ENCODE measurements at places on chromosomes 6 and 20. TPM values are rescaled to one million over a fixed set of nuclear protein-coding genes. Genes with fewer than 3 reads are reported as not detected.

Gene SIRPD
- not detected for polyA plus RNA-seq

Gene GHRH
- not detected for polyA plus RNA-seq

Gene GJA1
- 0.32 TPM for polyA plus RNA-seq

GRCh38 chr6:124443541-124443940, 518.7 kb upstream of the RNF217 start:
- H3K36me3 ChIP-seq = no peaks in the 10 kb centered on the region
- no peak overlapping the region for H3K27ac ChIP-seq
- H3K4me3 ChIP-seq = no peak overlapping the region
- H3K4me1 ChIP-seq = no peaks in the 10 kb centered on the region
- DNase-seq = no peak

DNA sequence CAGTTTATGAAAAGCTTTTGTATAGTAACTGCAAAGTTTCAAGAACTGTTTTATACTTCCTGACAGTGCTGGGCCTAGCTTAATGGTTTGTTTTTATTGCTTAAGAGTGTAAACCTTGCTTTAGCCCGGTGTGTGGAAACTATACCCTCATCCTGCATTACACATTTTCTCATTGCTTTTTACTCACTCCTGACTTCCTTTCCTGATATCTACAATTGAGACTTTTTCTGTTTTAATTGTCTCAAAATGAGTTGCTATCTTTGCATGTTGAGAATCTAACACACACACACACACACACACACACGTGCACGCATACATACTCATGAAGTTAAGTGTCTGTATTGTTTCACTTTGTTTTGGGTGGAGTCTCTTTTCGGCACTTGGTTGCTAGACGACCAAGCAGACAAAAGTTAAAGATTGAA, 16.7 kb downstream of the BMP2 start:
- H3K4me3 ChIP-seq = no peak overlapping the region
- no peak for DNase-seq
- no peaks in the 10 kb centered on the region for H3K36me3 ChIP-seq
- H3K27ac ChIP-seq = no peak overlapping the region
- H3K27me3 ChIP-seq = no peaks in the 10 kb centered on the region

GRCh38 chr6:45532721-45533210, 155.0 kb upstream of the SUPT3H start:
- H3K36me3 ChIP-seq = no peaks in the 10 kb centered on the region
- no peaks in the 10 kb centered on the region for H3K27me3 ChIP-seq
- no peak overlapping the region for H3K27ac ChIP-seq
- no peak overlapping the region for H3K4me3 ChIP-seq

DNA sequence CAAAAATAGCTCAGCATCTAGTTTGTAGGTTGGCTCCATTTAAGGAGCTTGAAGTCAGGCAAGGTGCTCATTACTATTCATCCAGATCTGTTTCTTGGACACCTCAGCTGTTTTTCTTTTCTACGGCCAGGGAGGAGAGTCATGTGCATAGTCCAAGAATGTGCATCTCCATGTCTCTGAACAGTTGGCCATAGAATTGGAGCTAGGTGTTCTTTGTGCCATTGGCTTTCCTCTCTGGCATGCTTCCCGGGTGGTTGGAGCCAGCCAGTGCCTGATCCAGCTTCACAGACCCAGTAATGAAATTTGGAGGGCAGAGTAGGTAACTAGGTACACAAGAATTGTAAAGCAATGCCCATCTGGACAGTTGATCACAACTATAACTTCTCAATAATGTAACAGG, 21.6 kb downstream of the EYA4 start:
- no peaks in the 10 kb centered on the region for H3K36me3 ChIP-seq
- H3K4me1 ChIP-seq = no peaks in the 10 kb centered on the region
- H3K27ac ChIP-seq = no peak overlapping the region
- no peaks in the 10 kb centered on the region for H3K27me3 ChIP-seq

DNA sequence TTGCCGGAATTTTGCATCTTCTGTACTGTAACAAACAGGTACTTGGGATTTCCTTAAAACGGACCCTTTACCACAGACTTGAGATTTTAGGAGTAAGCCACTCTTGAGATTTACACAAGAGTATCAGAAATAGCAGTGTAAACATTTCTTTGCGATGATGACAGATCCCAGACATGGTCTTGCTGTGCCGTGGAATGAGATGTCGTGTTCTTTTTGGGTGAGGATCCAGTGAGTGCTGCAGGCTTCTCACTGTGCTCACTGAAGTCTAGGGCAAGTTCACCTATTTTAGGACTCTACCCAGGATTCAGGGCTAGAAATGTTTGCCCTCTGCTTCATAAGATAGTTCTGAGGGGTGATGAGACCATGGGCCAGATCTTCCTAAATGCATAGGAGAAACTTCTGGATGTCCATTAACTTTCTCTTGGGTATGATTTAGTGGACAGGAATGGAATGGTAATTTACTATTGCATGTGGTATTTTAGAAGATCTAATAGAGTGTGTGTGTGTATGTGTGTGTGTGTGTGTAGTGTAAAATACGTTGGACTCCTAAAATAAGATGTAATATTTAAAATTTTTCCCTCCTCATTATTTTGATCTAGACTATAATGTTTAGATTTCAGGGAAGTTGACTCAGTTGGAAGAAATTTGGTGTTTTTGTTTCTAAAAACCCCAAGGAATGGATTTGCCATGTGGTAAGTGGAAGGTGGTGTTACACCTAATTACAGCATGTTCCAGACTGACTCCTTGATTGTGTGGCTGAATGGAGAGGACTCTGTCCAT, 8.5 kb downstream of the LRRC1 start:
- no peaks in the 10 kb centered on the region for H3K36me3 ChIP-seq
- DNase-seq = no peak
- no peak overlapping the region for H3K4me3 ChIP-seq

DNA sequence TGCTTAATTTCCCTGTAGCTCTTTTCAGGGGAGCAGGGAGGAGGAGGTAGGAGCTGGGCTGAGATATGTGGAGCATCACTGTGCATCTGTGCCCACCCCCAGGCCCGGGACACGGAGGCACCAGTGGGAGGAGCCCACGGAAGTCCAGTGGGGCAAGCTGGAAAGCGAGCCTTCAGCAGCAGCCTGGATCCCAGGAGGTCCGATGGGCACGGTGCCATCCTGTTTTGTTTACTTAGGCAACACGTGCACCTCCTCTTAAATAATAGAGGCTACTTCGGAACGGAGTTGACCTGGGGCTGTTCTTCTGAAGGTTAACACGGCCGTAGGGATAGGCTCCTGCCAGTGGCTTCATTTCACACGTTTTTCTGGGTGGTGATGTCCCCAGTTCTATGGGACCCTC, 51.6 kb downstream of the CDH4 start:
- no peak overlapping the region for H3K4me3 ChIP-seq
- no peaks in the 10 kb centered on the region for H3K4me1 ChIP-seq
- DNase-seq = no peak
- no peak overlapping the region for H3K27ac ChIP-seq
- no peaks in the 10 kb centered on the region for H3K36me3 ChIP-seq
